Thymus (tissue), 14 donors: ENCODE measurements at places on chromosomes 5 and 9.

DNA sequence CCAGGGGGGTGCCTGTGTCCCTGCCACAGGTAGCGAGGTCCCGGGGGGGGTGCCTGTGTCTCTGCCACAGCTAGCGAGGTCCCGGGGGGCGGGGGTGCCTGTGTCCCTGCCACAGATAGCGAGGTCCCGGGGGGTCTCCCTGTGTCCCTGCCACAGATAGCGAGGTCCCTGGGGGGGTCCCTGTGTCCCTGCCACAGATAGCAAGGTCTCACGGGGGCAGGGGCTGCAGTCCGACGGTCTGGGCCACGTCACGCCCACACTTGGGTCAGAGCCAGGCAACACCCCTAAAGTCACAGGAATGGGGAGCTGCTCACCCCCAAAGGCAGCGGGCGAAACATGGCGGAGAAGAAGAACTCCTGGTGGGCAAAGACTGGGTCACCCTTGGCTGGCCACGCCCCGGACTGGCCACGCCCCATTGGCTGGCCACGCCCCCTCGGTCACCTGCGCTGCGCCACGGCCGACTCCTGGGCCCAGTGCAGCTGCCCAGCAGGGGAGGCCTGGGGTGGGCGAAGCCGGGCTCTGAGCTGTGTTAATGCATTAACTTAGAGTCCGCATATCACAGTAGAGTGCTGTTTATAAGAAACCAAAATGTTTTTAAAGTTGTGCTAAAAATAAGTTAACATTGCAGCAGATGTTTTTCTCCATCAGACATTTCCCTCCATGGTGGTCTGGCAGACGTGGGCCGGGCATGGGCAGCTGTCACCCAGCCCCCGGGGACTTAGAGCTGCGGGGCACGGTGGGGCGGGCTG lies 7.0 kb downstream of the NOXA1 start:
- no peak for DNase-seq

DNA sequence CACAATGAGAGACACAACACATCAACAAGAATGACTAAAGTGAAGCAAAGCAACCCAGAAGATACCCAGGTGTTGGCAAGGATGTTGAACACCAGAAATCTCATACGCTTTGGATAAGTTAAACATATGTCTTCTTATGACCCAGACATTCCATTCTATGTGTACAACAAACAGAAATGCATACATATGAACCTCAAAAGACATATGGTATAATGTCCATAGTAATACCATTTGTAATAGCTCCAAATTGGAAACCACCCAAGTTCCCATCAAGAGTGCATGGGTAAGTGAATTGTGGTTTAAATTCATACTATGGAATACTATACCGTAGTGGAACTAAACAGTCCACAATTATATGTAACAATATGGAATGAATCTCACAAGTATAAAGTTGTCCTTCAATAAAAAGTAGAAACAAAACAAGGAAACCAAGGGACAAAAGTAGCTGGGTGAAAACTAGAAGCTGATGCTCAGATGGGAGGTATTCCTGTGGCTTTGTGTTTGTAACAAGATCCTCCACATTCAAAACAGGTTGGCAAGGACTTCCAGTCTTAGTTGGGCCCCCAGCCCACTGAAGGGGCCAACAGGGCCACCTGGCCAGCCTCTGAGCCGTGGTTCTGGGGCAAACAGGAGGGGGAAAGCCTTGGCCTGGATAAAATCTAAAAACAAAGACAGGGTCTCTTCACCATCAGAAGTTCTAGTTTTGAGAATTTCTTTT lies 171.8 kb upstream of the PITX1 start:
- DNase-seq = no peak

- DNase-seq = no peak
These were observed 19.3 kb downstream of the MRPS27 start for GRCh38 chr5:72300590-72301339.

GRCh38 chr9:121268851-121269641 lies 1.1 kb downstream of the GSN start:
- DNase-seq = no peak

GRCh38 chr9:107235765-107236442 lies 47.2 kb upstream of the RAD23B start:
- no peak for DNase-seq

DNA sequence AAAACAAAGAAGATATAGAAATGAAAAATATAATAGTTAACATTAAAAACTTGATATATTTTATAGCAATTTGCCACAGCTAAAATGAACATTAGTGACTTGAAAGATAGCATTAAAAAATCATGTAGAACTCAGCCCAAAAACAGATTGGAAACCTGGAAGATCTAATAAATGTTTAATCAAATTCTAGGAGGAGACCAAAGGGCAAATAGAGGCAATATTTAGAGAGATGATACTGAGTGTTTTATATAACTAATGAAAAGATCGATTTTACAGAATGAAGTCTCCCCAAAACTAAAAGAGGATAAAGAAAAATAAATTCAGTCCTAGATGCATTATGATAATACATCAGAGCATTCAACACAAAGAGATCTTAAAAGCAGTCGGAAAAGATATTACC lies 127.0 kb downstream of the CWC27 start:
- DNase-seq = no peak

- no peak for DNase-seq
These were observed 27.4 kb downstream of the RCL1 start for GRCh38 chr9:4820168-4820567.
